ENCODE measurements at places on chromosomes 6 and 20.

DNA sequence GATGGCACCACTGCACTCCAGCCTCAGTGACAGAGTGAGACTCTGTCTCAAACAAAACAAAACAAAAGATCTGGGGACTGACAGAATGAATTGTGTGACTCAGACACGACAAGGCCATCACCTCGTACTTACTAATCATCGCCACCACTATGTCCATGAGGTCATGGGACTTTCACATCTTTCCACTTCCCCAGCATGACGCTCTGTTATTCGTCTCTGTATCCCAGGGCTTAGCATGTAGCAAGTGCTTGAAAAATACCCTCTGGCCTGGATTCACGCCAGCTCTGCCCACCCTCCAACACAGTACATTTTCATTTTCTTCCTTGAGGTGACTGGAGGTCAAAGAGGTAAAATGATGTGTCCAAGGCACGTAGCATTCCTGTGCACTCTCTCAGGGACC, 27.8 kb downstream of the FGD2 start:
- no peak for DNase-seq

- no peak for DNase-seq
Observed at GRCh38 chr6:136230219-136230853, 19.8 kb downstream of the MTFR2 start.

DNA sequence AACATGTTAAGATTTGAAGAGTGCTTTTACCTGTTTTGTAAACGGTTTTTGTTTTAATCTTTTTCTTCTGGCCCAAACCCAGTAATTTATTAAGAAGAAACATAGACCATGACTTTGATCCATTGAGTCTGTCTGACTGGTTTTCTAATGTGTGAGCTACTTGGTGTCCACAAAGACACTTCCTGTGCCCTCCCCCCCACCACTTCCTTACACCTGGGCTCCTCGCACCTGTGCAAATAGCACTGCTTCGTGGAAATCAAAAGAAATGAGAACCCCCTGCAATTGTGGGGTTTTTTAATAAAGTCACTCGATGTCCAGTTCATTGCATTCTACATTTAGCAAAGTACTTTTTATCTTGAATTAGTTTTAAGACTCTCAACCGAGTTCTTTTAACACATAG, 65.5 kb downstream of the SMOC2 start:
- DNase-seq: no peak

- no peak for DNase-seq
Observed at GRCh38 chr6:132209351-132209750, 191.9 kb downstream of the MOXD1 start.

DNA sequence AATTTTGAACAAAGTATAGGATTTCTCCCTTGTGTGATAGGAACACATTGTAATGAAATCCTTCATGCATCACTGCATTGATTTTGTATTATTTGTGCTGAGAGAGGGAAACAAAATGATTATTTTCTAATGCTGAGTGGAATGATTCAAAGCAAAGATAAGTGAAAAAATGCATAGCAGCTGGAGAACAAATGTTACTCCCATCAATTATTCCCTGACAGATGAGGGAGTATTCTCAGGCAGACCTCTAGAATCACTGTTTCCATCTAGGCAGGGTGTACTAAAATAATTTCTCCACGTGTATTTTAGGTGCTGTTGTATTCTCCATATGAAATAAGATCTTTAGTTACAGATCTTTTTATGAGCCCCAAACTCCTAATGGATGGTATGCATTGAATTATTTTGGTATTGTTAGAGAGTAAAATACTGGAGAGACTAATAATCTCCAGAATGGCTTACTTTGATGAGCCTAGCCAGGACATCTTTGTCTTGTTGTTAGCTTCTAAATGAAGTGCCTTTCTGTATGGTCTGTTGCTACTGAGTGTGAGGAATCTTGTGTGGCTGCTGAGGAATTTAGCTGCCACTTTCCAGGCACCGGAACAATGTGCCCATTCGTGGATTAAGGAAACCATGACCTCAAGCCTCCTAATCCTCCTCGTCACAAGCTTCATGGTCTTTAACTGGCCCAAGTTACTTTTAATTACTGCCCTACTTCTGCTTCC, 39.6 kb downstream of the RNF217 start:
- DNase-seq: no peak

GRCh38 chr6:13687917-13688351, 23.7 kb downstream of the RANBP9 start:
- DNase-seq: no peak

GRCh38 chr6:44284121-44284520, 13.9 kb downstream of the TMEM151B start:
- DNase-seq: no peak

GRCh38 chr6:6712449-6713403, 124.2 kb downstream of the LY86 start:
- no peak for DNase-seq

DNA sequence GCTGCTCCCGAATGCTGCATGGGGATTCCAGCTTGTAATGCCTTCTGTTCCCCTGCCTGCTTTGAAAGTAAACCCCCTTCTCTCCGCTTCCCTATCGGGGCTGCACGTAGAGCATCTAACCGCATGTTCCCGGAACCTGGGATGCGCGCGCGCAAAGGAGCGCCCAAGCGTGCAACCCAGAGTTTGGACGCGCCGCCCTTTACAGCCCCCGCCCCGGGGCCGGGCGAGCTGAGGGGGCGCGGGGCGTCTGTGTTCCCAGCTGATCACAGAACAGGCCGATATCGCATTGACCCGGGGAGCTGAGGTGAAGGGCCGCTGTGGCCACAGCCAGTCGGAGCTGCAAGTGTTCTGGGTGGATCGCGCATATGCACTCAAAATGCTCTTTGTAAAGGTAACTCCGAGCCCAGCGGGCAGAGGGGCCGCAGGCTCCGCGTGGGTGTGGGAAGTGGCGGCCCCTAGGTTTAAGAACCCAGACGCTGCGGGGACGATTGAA, 1.4 kb downstream of the LAMP5 start:
- no peak for DNase-seq

GRCh38 chr6:125257351-125257750, 44.4 kb downstream of the HDDC2 start:
- DNase-seq: no peak

GRCh38 chr6:118611334-118611733, 40.1 kb downstream of the CEP85L start:
- no peak for DNase-seq

DNA sequence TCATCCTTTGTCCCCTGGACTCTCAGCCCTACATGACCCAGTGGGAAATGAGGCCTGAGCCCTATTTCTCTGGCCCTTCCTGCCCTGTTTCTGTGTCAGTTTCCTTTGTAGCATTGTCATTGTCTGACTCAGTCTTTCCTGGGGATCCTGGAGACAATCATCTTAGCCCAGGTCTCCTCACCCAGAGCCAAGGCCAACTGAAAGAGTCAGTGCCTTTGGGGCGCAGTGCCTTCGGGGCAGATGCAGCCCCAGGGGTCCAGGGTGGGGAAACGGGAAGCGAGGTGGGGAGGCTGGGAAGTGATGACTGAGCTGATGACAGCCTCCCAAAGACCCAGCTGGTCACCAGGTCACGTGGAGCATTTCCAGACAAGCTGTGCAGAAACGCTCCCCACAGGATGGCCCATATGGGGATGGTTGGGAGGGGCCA, 93.3 kb upstream of the SULF2 start:
- no peak for DNase-seq

DNA sequence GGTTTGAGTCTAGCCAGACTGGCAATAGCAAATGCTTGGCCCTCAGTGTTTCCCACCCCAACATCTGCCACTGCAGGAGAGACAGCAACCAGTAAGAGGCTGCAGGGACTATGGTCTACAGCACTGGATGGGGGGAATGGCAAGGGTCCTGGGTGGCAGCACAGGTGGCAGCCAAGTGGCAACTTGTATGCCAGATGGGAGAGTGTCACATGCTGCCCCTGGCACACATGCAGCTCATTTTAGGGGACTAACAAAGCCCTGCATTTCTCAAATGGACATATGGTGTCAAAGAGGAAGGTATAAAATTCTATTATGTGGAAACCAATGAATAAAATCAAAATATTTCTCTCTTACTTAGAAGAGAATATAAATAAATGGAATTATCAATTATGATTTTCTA, 298.7 kb upstream of the MARCKS start:
- no peak for DNase-seq

DNA sequence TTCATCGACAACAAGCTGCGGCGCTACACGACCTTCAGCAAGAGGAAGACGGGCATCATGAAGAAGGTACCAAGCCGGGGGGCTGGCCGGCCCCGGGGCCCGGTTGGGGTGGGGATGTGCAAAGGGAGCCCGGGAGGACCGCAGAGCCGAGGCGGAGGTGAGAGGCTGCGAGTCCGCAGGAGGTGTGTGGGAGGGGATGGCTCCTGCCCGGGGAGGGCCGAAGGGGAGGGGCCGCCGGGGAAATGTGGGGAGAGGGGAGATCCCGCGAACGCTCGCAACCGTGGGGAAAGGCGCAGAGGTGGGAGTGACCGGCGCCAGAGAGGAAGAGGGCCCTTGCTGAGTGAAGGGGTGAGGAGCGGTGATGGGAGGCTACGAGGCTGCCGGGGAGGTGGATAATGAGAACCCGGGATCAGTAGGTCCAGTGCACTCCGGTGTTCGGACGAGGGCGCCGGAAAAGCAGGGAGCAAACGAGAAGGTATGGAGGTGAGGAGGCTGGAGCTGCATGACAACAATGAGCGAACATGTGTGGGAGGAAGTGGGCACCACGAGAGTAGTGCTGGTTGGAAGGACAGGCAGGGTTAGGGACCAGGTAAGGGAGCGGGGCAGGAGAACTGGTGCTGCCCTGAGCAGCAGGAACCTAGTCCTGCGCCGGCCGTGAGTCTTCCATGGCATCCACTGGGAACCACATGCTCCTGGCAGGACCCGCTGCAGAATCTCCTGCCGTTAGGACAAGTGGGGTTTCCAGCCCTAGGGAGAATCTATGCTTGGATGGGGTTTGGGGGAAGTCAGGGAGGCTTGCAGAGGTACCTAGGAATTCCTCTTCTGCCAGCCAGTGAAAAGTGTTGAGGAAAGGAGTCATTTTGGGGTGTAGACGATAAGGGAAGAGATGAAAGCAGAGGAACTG, 1.3 kb downstream of the SRF start:
- DNase-seq: peak; percentile 16

- DNase-seq: no peak
Observed at GRCh38 chr6:132865364-132865763, 51.0 kb downstream of the RPS12 start.

- no peak for DNase-seq
Observed at GRCh38 chr20:1392443-1392692, 486 bp downstream of the FKBP1A start.

- DNase-seq: no peak
Observed at GRCh38 chr20:1563598-1563997, 6.1 kb upstream of the SIRPD start.

DNA sequence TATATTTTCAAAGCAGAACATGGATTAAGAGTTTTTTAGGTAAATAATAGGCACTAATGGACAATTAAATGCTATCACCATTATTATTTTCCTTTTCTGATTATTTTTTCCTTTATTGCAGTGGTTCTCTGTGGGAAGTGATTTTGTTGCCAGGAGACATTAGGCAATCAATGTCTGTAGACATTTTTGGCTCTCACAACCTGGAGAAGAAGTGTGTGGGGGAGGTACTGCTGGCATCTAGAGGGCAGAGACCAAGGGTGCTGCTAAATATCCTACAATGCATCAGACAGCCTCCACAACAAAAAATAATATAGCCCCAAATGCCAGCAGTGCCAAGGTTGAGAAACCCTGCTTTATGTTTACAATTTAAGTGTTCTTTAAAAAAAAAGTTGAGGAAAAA, 8.3 kb downstream of the IFNGR1 start:
- DNase-seq: no peak

- no peak for DNase-seq
Observed at GRCh38 chr6:125853756-125854155, 63.0 kb downstream of the NCOA7 start.

DNA sequence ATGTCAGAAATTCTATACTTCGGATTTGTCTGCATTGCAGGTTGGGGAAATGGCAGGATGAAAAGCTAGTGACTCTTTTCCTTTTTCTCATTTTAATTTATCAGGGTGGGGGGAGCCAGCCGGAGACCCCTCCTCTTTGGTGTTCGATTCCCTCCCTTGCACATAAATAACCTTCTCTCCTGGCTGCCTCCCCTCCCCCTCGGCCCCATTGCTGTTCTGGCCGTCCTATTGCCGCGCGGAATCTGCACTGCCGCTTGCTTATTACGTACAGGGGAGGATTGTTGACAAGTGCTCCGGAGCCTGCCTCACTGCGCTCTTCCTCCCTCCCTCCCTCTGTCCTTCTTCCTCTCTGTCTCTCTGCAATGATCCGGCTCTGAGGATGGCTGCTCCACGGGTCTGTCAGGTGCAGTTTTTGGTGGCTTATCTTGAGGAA, 154.7 kb downstream of the JARID2 start:
- no peak for DNase-seq

DNA sequence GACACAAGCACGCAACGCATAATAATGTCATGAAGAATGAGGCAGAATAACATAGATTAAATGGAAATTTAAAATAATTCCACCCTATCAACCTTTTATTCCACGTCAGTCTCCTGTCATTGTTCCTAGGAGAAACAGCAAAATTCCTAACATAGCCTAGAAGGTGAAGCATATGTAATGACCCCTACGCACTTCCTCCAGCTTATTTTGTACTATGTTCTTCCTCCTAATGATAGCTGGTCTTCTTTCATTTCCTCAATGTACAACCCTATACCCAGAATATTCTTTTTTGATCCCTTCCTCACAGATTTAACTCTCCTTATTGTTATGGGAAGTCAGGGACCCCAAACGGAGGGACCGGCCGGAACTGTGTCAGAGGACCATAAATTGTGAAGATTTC, 122.0 kb upstream of the CARMIL1 start:
- no peak for DNase-seq

DNA sequence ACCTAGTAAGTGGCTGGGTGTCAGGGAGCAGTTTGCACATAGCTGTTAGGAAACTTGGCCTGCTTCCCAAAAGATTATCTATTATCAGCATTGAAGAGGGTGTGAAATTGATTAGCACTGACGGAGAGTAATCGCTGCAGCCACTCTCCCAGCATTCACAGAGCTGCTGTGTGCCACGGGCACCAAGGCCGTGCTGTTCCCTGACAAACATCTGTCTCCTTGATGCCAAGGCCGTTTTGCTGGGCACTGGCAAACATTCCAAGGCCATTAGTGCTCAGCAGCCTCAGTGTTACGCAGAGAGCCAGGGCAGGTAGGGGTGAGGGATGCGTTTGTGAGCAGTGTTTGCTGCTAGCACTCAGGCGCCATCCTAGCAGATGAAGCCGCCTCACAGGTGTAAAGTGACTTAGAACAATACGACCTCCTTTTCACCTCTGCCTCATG, 57.7 kb upstream of the VSTM2L start:
- no peak for DNase-seq

- DNase-seq: no peak
Observed at GRCh38 chr6:159395609-159396008, 226.4 kb downstream of the FNDC1 start.

DNA sequence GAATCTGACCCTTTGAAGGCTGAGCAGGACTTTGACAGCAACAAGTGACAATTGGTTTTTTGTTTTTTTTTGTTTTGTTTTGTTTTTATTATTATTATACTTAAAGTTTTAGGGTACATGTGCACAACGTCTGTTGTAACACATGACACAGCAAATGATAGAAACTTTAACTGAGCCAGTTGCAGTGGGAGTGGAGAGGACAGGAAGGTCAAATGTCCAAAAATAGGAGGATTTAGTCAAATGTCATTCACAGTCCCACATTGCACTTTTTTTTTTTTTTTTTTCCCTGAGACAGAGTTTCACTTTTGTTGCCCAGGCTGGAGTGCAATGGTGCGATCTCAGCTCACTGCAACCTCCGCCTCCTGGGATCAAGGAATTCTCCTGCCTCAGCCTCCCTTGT, 223.0 kb downstream of the HIVEP2 start:
- no peak for DNase-seq

Data from stimulated activated CD8-positive, alpha-beta memory T cell treated with anti-CD3 and anti-CD28 coated beads, Interleukin-4, amount 100 ng/mL, for 1 hour (primary cell).